ENCODE measurements at places on chromosomes 3 and 15.

DNA sequence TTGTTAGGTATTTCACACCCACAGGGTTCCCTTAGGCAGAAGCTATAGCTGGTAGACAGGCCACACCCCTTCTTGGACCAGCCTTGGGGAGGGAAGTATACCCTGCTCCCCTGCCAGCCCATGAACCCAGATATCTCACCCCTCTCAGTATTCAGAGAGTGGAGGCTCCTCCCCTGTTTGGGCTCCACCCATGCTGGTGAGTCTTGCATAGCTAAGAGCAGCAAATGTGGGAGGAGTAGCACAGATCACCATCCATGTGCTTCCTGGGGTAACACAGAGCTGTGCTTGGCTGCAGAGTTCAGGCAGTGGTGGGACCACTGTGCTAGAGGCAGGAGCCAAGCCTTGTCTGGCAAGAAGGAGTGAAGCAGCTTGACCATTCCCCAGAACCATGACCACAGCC is 427.2 kb downstream of the ZIC1 start:
- no peak for DNase-seq

GRCh38 chr15:81152799-81153198 is 18.7 kb downstream of the CFAP161 start:
- no peak for DNase-seq

DNA sequence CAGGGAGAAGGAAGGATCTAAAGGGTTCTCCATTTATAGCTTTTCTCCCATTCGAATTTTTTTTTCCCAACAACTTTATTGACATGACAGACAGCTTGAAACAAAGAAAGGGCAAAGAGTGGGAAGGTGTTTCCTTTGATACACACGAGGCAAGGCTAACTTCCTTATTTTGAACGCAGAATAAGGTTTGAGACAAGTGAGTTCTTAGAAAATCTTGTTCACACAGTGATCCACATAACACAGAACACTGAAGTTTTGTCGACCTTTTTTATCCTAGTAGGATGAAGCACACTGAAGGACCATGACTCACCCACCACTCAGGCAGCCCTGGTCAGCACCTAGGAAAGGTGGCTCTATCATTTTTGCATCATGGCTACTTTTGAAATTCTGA is 425.8 kb upstream of the MDFIC2 start:
- DNase-seq = no peak

- no peak for DNase-seq
Measured at GRCh38 chr3:171056528-171056927, 30.0 kb upstream of the SLC2A2 start.

DNA sequence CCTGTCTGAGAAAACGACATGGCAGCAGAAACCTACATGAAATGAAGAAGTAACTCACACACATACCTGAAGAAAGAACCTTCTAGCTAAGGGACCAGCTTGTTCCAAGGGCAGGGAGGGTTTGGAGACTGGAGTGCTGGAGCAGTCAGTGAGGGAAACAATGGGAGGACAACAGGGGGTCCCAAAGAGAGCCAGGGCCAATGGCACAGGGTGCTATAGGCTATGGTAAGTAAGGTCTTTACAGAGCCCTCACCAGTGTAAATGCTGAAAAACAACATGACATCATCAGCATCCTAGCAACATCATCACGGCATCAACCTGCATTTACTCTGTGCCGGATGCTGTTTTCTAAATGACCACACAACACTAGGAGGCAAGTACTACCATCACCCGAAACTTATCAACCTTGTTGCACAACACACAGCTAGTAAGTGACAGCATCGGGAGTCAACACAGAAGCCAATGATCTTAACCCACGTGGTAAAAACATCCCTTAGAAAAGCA is 449.5 kb upstream of the WNT5A start:
- no peak for DNase-seq

- no peak for DNase-seq
Measured at GRCh38 chr3:12155264-12155663, 3.4 kb downstream of the TIMP4 start.

GRCh38 chr3:47512416-47513124 is 942 bp downstream of the ELP6 start:
- peak; percentile 31 for DNase-seq

DNA sequence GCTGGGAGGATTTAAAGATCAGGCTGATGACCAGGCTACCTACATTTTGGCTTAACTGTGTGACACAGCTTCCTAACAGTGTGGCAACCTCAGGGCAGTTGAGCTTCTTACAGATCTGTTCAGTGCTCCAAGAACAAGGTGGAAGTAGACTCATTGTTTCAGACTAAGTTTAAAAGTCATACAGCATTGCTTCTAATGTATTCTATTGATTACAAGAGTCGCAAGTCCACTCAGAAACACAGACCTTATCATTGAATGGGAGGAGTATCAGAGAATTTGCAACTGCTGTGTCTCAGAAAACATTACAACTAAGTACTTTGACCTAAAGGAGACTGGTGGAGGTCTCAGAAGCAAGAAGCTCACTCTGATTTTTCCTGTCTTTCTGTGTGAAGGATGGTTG is 579.5 kb upstream of the TGFBR2 start:
- DNase-seq = no peak

DNA sequence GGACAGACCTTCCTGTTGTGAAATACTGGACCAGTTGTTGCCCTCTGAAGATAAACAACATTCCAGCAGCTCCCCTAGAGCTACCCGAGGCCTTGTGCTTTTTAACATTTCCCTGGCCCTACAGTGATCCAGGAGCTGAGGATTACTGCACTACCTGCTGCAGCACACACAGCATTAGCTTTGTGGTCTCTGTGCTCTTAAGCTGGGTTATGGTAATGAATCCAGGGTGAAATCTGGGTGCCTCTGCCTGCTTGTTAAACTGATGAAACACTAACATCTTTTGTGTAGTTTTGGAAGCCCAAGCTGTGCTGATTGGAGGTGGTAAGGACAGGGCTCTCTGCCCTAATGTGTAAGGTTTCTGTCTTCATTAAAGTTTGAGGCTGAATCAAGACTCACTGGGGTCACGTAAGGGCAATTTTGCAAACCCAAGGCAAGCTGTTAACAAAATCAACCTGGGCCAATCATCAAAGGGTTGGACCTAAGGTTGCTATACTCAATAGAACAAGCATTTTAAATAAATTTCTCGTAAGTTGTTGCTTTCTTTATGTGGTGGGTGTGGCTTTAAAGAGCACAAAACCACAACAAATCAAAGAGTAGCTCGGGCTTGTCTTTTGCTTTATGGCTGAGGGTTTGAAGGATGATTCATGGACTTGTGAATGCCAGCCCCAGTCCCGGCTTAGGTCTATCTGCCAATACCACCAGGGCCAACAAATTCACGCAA is 183.9 kb downstream of the TPRG1 start:
- no peak for DNase-seq

DNA sequence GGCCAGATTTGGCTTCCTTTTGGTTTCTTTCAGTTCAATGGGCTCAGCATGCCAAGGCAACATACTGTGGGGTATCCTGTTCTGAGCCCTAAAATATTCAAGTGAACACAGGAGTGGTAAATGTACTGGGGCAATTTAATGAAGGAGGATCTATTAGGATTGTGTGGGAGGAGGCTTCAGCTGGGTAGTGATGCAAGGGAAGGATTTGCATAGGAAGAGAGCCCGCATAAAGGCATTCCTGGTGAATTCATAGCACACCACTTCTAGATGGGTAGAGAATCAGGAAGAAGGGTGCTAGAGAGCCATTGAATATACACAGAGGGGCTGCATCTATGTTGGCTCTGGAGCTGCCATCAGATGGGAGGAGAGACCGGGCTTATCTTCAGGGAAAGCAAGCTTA is 20.6 kb upstream of the KNG1 start:
- DNase-seq = no peak

DNA sequence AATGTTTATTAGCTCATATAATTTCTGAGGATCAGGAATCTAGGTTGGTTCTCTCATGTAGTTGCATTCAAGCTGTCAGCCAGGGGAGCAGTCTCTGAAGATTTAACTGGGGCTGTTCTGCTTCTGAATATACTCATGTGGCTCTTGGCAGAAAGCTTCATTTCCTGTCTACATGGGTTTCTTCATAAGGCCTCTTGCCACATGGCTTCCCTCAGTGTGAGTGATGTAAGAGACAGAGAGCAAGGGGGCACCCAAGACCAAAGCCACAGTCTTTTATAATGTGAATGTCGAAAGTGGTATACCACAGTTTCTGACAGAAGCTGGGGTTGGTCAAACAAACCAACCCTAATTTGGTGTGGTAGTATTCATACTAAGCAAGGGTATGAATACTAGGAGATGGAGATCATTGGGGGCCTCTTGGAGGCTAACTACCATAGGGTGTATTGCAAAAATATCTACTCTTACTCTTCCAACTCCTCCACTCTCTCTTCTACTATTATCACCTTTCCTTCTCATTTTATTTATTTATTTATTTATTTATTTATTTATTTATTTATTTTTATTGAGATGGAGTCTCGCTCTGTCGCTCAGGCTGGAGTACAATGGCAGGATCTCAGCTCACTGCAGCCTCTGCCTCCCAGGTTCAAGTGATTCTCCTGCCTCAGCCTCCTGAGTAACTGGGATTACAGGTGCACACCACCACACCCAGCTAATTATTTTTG is 123.8 kb downstream of the B3GALNT1 start:
- DNase-seq = no peak

DNA sequence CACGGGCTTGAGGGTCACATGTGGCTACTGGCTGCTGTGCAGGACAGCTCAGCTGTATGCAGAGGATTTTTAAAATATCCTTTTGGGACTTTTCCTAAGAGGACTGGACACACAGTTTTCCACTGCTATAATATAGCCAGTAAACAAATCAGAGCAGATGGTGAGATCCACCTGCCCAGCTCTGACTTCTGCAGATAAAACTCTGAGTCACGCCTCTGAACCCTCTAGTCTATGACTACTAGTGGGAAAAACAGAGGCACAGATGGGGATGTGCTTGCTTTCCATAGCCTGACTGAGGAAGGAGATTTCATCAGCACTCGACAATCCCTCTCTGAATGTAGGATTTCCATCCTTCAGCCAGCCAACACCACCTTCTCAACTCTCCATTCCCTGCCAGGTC is 45.1 kb downstream of the COLQ start:
- DNase-seq = no peak

GRCh38 chr3:152870027-152870426 is 35.1 kb downstream of the P2RY1 start:
- DNase-seq = no peak

DNA sequence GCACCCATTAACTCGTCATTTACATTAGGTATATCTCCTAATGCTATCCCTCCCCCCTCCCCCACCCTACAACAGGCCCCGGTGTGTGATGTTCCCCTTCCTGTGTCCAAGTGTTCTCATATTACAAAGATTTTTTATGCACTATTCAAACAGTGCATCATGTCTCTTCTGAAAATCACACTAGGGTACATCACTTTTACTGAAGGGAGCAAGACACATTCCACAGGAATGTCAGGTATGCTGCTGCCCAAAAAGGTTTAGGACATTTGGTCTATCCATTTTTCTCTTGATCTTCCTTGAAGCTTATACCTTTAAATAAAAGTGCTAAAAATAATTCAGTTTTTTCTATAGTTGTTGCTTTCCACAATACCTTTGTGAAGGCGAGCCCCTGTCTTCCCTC is 9.2 kb upstream of the EPHA3 start:
- no peak for DNase-seq

DNA sequence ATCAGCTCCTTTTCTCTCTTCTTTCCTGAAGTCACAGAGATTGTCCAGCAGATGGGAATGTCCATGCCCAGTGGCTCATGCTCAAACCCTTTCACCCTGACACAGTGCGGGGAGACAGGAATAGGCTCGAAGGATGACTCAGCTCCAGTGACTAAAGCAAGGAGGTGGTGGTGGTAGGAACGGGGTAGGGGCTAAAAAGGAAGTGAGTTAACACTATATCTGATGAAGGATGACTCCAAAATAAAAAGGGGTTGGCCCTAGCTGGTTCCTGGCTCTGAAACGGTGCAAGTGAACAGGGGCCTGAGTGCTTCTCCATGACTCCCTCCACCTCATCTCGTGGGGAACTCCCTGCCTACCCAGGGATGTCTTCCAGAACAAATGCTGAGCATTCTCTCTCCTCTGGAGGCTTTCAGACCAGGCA is 167.4 kb upstream of the LPP start:
- DNase-seq = no peak
